HT1080 (cell line): ENCODE measurements at places on chromosomes 5 and 9.

GRCh38 chr9:87498811-87499360 is 1.2 kb downstream of the DAPK1 start:
- no peak for DNase-seq

DNA sequence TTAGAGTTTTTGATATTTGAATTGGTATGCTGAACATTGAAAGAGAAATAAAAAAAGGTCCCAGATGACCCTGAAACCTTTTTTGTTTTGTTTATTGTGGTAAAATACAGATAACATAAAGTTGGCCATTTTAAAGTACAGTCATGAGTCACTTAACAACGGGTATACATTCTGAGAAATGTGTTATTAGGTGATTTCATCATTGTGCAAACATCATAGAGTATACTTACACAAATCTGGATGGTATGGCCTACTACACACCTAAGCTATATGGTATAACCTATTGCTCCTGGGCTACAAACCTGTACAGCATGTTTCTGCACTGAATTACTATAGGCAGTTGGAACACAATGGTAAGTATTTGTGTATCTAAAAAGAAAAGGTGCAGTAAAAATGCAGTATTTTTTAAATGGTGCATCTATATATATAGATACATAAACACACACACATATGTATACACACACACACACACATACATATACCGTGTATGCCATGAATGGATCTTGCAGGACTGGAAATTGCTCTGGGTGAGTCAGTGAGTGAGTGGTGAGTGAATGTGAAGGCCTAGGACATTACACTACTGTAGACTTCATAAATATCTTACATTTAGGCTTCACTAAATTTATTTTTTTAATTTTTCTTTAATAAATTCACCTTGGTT is 31.0 kb downstream of the TTC1 start:
- no peak for DNase-seq

- no peak for DNase-seq
Measured at GRCh38 chr9:126616521-126616976, 2.8 kb downstream of the LMX1B start.

DNA sequence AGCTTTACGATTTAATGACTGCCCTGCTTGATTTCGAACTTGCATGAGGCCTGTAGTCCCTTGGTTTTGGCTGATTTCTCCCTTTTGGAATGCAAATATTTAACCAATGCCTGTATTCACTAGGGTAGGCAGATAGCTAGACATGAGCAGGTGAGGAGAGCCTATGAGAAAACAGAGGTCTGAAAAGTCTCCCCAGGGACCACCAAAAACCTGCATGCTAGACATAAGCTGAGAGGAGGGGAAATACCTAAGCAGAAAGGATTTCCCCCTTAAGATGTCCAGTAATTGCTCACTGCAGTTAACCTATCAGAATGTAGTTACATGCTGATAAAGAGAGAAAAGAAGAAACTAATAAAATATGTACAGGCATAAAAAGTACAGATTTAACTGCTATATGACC is 667.4 kb upstream of the SEMA6A start:
- no peak for DNase-seq
